ENCODE measurements at places on chromosomes 12 and 14.

DNA sequence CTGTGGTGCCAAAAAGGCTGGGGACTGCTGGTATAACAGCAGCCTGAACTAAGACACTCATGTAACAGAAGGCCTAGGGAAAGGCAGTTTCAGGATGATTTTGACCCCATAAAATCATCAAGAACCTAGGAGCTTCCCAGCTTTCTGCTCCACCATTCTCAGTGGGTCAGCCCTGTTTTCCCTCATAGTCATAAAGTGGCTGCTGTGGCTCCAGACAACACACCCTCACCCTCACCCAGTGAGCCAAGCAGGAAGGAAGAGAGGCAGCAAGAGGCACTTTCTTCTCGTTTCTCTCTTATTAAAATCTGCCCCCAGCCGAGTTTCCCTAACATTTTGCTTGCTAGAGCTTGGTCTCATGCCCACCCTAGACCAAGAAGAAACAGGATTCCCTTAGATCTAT, 131.8 kb downstream of the SCARB1 start:
- DNase-seq, result no peak

DNA sequence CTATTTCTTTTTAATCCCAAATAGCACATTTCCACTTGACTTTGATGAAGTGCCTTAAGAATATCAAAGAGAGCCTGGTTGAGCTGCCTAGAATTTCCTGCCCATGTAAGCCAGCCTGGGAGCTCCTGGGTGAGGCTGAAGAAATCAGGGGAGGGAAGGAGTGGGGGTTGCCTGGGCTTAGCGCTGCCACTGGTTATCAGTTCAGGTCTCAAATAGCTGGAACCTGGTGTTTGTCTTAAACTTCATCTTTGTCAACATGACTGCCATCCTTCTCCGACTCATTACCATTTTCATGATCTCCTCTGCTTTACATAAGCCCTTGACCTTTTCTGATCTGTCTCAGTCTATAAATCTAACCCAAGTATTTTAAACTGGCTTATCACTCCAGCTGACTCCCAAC, 151.5 kb downstream of the TTC8 start:
- DNase-seq, result peak; percentile 27

- DNase-seq, result no peak
These were observed 75.9 kb downstream of the IFT81 start for GRCh38 chr12:110200124-110200417.

GRCh38 chr14:106506881-106507305, 980.5 kb downstream of the TMEM121 start:
- DNase-seq, result no peak

DNA sequence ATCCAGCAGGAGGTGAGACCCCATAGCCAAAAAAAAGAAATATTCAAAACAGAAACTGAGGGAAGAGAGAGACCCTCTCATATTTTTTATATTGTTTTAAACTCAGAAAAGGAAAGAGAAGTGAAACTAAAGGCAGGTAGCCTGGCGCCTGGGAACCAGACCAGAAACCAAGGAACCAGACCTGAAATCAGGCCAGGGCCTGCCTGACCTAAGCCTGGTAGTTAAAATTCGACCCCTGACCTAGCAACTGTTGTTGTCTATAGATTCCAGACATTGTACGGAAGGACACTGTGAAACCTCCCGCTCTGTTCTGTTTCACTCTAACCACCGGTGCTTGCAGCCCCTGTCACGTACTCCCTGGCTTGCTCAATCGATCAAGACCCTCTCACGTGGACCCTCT, 38.5 kb upstream of the CD163 start:
- no peak for DNase-seq

- DNase-seq, result no peak
These were observed 63.1 kb upstream of the TRHDE start for GRCh38 chr12:72209086-72209485.

DNA sequence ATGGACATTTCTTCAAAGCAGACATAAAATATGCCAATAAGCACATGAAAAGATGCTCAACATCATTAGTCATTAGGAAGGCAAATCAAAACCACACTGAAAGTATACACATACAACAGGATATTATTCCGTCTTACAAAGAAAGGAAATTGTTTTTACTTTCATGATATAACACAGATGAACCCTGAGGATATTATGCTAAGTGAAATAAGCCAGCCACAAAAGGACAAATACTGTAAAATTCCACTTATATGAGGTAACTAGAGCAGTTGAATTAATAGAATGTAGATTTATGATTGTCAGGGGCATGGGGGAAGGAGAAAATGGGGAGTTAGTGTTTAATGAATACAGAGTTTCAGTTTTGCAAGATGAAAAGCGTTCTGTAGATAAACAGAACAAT, 4.2 kb downstream of the ACYP1 start:
- no peak for DNase-seq

DNA sequence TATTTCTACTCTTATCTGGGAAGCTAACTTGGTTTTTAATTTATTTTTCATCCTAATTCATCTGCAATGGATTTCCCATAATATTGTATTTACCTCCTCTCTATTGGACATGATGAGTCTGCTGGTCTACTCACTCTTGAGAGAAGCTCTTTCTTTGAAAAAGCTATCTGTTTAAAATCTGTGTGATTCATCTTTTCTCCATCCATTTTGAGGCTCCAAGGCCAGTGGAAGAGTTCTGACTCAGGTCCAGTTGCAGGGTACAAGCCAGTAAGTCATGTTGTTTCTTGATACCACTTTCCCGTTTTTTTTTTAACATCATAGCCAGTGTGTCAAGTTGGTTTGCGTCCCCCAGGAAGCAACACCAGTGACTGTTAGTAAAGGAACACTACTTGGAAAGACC, 160.3 kb upstream of the BMP4 start:
- DNase-seq, result no peak

GRCh38 chr14:90722590-90722989, 93.6 kb downstream of the TTC7B start:
- DNase-seq, result no peak

GRCh38 chr14:92917041-92917940, 5.7 kb upstream of the CHGA start:
- no peak for DNase-seq

- DNase-seq, result peak; percentile 1
These were observed 368.0 kb downstream of the CCDC91 start for GRCh38 chr12:28558250-28558649.

DNA sequence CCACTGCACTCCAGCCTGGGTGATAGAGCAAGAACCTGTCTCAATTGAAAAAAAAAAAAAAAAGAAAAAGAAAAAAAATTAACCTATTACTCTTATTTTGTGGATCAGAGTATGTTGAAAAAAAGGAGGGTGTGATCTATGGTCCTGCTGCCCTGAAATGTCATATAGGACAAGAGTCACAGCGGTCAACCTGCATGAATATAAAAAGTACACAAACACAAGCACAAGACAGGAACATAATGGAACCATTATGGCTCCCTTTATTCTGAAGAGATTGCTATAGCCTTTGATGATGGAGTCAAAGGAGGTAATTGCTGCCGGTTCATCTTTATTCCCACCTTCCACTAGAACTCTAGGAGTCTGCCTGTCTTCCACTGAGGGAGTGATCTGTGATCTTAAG, 96.9 kb downstream of the NTN4 start:
- no peak for DNase-seq

DNA sequence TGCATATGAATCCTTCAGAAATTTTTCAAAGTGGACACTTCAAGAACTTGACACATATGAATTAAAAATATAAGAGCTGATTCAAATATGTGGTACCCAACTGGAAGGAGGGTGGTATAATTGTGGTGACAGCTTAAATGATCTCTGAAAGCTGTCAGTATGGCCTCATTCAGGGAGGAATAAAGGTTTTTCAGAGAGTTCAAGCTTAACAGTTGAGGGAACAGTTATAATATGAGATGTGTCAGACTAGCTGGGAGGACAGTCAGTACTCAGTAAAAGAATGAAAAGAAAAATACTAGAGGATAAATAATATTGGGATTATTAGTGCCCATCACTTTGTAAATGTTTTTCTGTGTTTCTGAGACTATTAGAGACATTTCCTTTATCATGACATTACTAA, 277.5 kb downstream of the RASSF9 start:
- DNase-seq, result no peak

GRCh38 chr14:75860561-75861160, 121.1 kb downstream of the TGFB3 start:
- DNase-seq, result no peak

DNA sequence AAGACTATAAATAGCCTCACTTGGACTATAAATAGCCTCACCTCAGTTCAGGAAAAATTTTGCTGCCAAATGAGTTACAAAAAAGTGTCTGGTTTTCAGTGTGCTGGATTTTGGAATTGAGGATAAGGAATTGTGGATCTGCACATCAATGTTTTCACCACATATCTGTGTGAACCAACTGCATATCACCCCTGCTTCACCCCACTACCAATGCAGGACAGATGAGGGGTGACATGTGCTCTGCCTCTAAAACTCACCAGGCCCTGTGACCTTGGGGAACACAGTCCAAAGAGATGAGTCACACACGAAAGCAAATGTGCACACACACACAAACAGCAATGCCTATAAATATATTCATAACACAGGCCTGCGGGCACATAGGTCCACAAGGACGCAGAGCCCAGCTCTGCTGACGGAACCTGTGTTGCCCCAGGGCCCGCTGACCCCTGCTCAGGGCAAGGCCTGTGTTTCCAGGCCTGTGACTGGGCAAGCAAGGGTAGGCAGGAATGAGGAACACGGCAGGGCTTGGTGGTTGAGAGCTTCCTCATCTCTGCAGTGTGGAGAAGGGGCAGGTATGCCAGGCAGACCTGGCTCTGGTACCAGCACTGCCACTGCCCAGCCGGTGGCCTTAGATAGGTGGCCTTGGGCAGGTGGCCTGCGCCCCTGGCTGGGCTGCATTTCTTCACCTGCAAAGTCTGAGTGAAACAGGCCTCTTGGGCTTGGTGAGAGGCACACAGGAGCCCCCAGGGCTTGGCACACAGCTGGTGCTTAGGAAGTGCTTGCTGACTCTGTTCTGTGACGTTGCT, 82.4 kb downstream of the ARL6IP4 start:
- no peak for DNase-seq

DNA sequence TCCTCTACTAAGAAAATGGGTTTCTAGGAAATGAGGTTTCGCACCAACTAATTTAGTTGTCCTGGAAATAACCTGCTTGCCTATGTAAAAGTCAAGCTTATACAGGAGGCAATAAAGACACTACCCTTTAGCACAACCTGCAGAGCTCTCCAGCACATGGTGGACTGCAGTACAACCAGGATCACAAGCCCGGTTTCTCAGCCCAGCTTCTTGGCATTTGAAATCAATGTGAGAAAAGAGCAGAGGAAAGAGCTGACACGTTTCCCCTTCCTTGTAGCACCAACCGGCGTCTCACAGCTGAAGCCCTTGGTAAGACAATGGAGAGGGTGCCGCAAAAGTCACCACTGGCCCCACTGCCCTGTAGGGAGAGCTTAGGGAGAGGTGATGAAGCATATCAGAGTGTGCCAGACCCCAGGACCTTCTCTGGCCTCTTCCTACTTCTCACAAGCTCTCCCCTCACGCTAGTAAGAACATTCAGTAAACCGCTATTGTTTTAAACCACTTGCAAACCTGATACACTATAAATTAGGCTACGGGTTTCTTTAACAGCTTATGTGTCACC, 8.6 kb downstream of the SPTLC2 start:
- DNase-seq, result no peak

GRCh38 chr14:103329401-103330347, 4.4 kb upstream of the EIF5 start:
- peak; percentile 71 for DNase-seq

- DNase-seq, result no peak
These were observed 71.3 kb downstream of the PDE3A start for GRCh38 chr12:20439626-20440025.

DNA sequence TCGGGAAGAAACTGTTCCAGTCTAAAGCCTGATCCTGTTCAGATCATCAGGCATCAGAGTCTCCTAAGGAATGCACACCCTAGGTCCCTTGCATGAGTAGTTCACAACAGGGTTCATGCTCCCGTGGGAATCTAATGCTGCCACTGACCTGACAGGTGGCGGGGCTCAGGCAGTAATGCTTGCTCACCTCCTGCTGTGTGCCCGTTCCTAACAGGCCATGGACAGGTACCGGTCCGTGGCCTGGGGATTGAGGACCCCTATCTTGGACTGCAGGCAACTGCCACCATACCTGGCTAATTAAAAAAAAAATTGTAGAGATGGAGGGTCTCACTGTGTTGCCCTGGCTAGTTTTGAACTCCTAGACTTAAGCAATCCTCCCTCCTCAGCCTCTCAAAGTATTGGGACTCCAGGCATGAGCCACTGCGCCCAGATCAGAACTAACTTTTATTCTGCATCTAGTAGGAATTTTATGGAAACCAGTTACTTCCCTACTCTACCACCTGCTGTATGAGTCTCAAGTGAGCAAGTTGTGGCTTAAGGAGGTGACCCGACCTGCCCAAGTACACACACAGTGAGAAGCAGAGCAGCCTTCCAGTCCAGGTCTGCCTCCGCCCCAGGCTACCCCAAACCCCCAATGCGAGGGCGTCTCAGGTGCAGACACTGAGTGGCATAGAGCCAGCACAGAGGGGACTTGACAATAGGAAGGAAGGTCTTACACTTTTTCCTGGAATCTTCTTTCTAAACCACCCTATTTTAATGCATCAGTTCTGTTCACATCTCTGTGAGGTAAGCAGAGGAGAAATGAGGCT, 2.5 kb upstream of the PAPLN start:
- DNase-seq, result no peak

DNA sequence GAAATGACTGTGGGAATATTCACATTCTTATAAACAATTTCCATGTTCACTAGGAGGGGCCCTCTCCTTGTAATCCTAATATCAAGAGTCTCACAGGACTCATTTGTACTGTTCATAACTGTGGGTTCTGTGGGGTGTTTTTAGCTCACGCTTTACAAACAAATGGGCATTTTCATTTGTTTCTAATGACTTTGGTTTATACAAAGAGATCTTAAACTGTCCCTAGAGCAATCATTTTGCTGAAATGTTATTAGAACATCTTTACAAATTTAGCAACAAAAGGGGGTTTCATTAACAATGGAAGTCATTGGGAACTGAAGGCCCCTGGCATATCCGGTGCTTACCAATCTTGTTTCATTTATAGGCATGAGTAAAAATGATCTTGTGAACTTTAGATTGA, 370.5 kb downstream of the TRHDE start:
- no peak for DNase-seq

GRCh38 chr12:126897102-126897501, 1369.9 kb upstream of the TMEM132C start:
- DNase-seq, result no peak

DNA sequence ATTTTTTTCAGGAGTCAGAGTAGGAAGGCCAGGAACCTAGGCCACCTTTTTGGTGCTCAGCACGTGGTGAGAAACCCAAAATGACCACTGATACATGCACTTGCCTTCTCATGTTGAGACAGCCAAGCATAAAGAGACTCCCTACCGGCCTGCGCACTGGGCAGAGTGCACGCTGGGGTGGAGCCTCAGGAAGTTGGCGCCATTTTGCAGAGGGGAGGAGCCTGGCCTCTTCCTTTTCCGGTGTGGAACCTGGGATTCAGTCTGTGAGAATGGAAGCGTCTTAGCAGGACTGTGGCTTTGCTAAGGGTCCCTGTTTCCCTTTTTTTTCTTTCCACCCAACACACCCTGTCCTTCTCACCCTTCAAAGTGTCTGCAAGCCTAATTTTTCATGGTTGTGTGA, 62.9 kb upstream of the RTRAF start:
- no peak for DNase-seq

GRCh38 chr12:18206198-18206597, 55.1 kb upstream of the PIK3C2G start:
- no peak for DNase-seq
